ENCODE measurements at places on chromosomes 11 and 22.

DNA sequence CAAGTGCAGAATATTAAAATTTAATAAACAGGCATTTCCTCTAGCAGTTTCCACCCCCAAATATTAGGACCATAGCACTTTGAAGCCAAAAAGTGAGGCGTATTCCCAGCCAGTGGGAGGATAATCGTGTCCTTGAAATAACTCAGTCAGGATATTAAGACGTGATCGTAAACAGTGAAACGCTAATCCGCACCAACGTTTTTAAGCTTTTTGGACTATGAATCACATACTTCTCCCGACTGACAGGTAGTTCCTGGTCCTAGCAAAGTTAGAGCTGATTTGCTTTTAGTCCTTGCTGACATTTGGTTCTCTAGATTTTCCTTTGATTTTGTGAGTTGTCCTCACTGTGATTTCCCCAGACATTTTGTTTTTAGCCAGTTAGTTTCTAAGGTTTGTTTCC, 197.1 kb upstream of the ARHGAP20 start:
- DNase-seq: no peak

- DNase-seq: peak; percentile 68
Observed at GRCh38 chr11:65468874-65469333, 29.9 kb upstream of the MALAT1 start.

DNA sequence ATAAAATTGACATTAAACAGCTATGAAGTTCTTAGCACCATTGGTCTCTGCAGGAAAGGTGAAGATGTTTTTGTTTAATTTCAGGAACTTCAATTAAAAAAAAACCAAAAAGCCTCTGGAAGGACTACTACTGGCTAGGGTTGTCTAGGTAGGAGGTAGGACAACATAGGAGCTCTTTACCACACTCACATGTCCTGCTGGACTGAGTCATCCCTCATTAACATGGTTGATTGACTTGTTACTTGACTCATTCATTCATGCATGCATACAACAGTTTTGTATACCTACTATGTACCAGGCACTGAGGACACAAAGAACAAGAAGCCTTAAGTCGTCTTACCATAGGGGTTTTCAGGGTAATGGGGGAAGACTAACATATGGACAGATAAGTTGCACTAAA, 216.9 kb upstream of the ARHGAP20 start:
- DNase-seq: no peak

- no peak for DNase-seq
Observed at GRCh38 chr11:40166892-40167291, 1292.6 kb downstream of the LRRC4C start.

DNA sequence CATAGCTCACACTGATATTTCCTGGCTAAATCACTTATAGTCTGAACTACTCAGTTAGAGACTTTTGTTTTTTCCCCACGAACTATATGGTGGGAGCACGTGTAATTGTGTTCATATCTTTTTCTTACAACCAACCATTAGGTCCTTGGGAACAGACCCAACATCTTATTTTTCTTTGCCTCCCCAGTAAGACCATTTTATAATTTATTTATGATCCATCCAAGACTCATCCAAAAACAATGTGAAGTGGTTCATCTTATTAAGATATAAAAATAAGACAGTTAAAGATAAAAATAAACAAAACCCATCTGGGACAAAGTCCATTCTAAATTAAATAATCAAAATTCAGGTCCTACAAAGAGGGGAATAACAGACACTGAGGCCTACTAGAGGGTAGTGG, 90.8 kb downstream of the FAM168A start:
- DNase-seq: no peak

DNA sequence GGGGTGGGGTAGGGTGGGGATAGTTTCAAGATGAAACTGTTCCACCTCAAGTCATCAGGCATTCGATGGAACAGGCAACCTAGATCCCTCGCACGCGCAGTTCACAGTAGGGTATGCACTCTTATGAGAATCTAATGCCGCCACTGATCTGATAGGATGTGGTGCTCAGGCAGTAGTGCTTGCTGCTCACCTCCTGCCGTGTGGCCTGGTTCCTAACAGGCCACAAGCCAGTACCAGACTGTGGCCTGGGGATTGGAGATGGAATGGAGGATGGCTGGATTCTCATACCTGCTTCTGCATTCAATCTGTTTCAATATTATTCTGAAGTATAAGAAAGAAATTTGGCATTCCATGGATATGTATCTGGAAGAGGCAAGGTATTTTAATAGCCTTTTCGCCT, 73.1 kb downstream of the RBFOX2 start:
- no peak for DNase-seq

DNA sequence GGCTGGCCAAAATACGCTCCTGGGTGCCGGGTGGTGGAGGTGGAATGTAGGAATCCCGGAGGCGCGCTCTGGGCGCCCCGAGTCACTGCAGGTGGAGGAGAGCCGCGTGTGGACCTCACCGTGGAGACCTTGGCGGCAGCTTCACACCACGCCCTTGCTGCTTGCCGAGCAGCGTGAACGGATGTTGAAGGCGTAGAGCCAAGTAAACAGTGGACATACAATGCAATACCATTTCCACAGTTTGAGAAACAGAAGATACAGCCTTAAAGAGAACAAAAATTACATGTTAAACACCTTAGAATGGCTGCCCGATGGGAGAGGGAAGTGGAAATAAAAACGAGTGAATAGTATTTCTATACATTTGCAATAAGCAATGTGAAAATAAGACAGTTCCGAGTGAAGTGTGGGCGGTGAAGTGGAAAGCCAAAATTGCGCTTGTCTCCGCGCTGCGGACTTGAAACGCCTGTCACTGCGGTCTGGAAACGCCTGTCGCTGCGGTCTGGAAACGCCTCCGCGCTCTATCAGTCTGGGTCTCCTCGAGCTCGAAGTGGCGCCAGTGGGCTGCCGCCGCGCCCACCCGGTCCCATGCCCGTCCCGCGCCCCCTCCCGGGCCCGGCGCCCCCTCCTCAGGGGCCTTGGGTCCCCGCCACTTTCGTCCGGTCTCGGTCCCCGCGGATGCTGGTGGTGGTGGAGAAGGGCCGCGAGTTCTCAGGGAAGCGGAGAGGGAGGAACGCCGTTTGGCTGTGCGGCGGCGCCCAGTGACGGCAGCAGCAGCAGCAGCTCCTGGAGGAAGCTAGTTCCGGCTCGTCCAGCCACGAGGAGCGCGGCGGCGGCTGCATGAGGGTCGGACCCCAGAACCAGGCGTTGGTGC, 1.6 kb downstream of the NCR3LG1 start:
- DNase-seq: peak; percentile 31

DNA sequence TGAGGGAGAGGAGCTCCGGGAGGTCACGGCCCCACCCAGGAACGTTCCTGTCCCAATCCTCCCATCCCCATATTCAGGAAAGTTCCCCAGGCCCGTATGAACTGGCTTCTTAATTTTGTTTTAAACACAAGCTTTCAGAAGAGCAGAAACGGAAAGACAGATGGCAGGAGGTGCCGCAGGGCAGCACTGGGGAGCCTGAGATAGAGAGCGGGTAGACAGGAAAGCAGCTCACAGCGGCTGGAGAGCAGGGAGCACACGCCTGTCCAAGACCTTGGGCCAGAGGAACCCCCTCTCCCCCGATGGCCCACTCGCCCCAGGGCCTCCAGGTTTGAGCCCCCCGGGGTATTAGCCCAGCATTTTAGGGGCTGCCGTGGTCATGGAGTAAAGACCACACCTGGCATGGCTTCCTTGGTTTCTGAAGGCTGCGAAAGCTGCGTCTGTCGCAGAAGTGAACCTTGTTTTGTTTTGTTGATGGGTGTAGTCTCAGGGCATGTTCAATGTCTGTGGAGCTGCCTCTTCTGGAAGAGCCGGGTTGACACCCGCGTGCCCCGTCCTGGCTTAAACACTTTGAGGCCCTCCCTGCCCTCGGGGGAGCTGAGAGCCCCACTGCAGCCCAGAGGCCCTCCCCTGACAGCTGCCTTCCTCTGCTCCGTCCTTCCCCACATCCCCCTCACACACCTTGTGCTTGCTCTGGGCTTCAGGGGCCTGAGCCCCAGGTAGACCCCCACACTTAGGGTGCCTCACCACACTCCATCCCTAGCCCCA, 17.9 kb upstream of the KCNQ1OT1 start:
- DNase-seq: no peak

DNA sequence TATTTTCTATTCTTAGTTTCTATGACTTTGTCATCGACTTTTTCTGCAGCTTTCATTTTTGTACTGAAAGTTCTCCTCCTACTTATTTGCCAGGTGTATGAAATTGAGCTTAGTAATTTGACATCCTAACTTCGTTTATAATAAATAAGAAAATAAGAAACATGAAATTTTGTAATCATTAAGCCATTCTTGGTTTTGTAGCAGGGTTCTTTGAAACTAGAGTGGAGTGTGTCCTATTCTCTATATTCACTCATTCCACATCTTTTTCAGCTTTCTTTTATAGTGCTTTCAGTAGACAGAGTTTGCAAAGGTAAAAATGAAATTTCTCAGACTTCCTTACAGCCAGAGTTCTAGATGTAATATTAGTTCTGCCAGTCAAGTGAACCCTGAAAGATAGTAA, 47.8 kb downstream of the FANCF start:
- DNase-seq: no peak

- DNase-seq: no peak
Observed at GRCh38 chr11:78603792-78604191, 29.1 kb upstream of the NARS2 start.

- no peak for DNase-seq
Observed at GRCh38 chr11:106464728-106465127, 387.3 kb downstream of the AASDHPPT start.

GRCh38 chr22:45205276-45205925, 35.3 kb downstream of the KIAA0930 start:
- DNase-seq: no peak

GRCh38 chr11:112829971-112830654, 131.1 kb upstream of the NCAM1 start:
- DNase-seq: no peak

DNA sequence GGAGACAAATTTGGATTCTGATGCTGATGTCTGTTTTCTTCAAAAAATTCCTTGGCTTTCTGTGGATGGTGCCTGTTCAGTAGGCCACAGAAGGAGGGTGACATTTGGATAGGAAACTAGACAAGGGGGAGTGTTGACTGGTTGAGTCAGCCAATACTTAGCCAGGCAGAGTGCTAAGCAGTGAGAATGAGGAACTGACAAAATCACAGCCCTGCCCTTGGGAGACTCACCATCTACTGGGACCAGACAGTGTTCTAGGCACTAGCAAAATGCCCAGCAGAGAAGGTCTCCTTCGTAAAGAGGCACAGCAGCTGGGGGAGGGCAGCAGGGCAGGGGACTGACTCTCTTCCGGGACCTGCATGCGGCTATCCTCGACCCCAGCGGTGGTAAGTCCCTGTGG, 190.2 kb downstream of the DSCAML1 start:
- DNase-seq: no peak

DNA sequence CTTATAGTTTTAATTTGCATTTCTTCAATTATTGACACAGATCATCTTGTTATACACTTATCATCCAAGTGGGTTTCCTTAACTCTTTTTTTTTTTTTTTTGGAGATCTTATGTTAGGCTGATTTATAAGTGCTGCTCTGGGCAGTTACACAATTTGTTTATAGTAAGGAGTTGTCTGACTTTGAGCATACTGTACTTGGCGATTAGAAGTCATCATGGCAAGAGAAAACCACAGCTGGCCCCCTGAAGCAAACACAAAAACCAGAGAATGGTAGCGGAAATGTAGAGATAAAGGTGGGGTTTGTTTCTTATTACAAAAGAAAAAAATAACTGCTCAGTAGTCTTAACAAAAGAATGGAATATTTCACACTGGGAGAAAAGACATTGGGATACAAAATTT, 292.6 kb downstream of the SWAP70 start:
- DNase-seq: no peak

GRCh38 chr11:90723475-90723874, 500.6 kb upstream of the CHORDC1 start:
- no peak for DNase-seq

DNA sequence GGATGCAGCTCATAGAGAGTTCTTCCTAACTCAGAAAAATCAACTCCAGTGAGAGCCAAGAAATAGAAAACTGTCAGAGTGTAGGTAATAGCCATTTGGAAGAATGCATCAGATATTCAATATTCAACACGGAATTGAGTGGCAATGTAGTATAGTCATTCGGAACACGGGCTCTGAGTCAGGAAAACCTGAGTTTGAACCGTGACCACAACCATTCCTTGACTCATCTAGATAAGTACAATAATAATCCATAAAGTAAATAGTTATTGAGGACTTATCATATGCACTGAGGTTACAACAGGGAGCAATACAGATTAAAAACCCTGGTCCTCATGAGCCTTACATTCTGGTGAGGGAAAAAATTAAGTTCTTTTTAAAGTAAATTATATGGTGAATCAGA, 62.6 kb upstream of the PHF21A start:
- no peak for DNase-seq

- DNase-seq: no peak
Observed at GRCh38 chr22:43880541-43880991, 11.2 kb downstream of the PNPLA5 start.

GRCh38 chr11:15976433-15977045, 379.8 kb downstream of the SOX6 start:
- DNase-seq: no peak

Data from CD4-positive, alpha-beta T cell treated with Interleukin-2 at 100 ng/mL for 4 hours (primary cell).